ENCODE measurements at places on chromosomes 6 and 20. TPM values are rescaled to one million over a fixed set of nuclear protein-coding genes. Genes with fewer than 3 reads are reported as not detected.
A peak's percentile ranks its signal among the peaks of the same experiment; 100 is the strongest.

- DNase-seq: no peak
Measured at GRCh38 chr6:42522036-42522435, 41.8 kb upstream of the UBR2 start.

GRCh38 chr6:42781546-42781795, 381 bp upstream of the BICRAL start:
- no peak for DNase-seq

GRCh38 chr20:22791877-22792525, 207.6 kb upstream of the FOXA2 start:
- no peak for DNase-seq

DNA sequence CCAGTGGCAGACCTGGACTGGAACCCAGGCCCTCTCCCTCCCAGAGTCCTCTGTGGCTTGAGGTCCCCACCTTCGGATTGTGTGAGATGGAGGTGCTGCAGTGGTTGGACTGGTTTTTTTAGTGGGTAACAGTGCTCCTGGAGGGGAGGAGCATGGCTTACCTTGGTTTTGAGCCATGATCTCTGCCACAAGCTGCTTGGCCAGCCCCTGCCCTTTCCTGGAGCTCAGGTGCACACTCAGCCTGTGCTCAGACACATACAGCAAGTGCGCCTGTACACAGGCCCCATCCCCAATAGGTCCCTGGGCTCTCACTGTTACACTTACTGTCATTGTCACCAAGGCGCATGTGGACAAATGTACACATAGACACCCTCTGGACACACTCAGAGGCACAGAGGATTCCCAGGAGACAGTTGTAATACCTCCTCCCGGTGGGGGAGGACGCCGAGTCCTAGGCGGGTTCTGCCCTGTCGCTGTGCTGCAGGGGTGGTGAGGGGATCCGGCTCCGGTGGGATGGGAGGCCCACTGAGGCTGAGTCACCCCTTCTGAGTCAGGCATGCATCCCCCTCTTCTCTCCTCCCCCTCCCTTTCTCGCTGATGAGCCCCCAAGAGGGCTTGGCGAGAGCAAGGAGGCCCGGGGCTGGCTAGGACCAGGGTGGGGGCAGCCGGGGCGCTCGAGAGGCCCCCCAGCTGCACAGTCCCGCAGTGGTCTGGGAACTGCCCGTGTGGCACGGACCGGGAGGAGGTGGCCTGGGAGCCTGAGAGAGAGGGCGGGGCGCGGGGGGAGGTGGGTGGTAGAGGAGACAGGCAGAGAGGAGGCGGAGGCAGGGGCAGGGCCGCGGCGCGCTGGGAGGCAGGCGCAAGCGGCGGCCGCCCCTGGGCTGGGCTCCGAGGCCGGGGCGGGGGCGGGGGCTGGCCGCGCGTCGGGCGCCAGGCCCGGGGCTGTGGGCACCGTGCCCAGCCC, 522 bp upstream of the EPB41L1 start:
- DNase-seq: peak; percentile 73

DNA sequence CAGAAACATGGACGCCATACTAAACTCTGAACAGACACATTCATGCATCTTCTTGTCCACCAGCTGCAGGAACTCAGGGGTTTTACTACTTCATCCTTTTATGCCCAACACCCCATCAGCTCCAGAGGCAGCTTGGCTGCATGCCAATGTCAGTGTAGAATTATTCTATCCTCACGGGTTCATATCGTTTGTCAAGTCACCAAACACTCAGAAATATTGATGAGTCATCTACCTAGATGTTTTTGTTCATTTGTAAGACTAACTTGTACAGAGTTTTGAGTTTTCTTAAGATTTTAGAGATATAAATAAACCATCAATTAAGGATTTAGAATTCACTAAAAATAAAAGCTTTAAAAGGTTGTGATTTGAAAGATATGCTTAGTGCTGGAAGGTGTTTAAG, 590.7 kb upstream of the FLRT3 start:
- DNase-seq: no peak

MAP7 gene
- total RNA-seq: 44.6 TPM

MLIP gene
- total RNA-seq: not detected

SCGN gene
- not detected for total RNA-seq

SLC26A8 gene
- total RNA-seq: not detected

All from HT-29 (cell line).